CD4-positive, alpha-beta T cell (primary cell): ENCODE measurements at places on chromosomes 3 and 15. TPM values are rescaled to one million over a fixed set of nuclear protein-coding genes. Genes with fewer than 3 reads are reported as not detected.

The CD96 gene
- 205 TPM for total RNA-seq

The HRG gene
- not detected for total RNA-seq

DNA sequence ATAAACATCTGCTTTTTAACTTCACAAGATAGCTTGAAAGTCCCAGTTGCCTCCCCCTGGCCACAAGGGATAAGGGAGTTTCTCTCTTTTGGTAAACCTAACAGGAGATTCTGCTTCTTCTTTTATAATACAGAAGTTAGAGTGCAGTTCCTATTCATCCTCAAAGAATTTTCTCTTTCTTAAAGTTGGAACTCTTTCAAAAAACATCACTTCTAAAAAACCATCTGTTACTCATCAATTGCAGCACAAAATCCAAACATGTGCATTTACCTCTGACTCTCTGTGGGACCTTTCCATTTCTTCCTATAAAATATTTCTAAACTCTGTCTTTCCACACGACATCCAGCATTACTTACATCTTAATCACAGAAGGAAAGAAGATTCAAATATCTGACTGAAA, 5.1 kb downstream of the DPH6 start:
- DNase-seq: no peak

The CATSPER2 gene
- total RNA-seq: 4.1 TPM

- DNase-seq: no peak
Measured at GRCh38 chr15:74565381-74566085, 24.5 kb downstream of the ARID3B start.

- no peak for DNase-seq
Measured at GRCh38 chr15:70071799-70072198, 25.9 kb downstream of the TLE3 start.

- DNase-seq: no peak
Measured at GRCh38 chr3:114052216-114052615, 4.1 kb downstream of the CCDC191 start.

The SLC22A14 gene
- total RNA-seq: not detected

DNA sequence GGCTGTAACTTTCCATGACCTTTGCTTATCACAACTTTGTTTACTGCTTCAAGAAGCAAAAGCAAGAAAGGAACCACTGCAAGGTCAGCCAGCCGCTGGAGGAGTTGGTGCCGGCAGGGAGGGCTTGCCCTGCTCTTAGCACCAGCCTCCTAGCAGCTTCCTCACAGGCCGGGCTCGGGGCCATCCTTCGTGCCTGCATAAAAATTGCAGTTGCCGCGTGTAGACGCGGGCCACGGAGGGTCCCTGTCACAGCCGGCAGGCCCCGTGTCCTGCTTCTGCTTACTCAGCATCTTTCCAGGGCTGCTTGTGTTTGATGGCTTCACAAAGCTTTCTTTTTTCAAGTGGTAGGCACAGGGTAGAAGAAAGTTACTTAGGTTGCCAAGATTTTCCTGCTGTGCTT, 84.4 kb downstream of the PGPEP1L start:
- no peak for DNase-seq

DNA sequence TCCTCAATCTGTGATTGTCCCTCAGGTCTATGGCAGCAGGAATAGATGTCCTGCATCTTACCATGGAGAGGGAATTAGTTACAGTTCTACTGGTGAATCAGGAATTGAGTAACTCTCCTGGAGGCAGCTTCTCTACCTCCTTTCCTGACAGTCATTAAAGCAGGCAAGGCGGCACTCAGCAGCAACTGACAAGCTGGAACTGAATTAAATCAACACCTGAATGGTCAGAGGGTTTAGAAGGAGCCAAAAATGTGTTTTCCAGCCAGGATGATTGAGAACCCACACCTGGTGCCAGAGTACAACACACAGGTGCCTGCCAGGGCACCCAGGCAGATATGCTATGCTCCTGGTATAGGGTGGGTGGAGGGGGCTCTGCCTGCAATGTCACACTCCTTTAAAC, 43.1 kb upstream of the TIPARP start:
- DNase-seq: no peak

The CSK gene
- total RNA-seq: 118 TPM

- DNase-seq: no peak
Measured at GRCh38 chr3:18349197-18349798, 75.8 kb downstream of the SATB1 start.

DNA sequence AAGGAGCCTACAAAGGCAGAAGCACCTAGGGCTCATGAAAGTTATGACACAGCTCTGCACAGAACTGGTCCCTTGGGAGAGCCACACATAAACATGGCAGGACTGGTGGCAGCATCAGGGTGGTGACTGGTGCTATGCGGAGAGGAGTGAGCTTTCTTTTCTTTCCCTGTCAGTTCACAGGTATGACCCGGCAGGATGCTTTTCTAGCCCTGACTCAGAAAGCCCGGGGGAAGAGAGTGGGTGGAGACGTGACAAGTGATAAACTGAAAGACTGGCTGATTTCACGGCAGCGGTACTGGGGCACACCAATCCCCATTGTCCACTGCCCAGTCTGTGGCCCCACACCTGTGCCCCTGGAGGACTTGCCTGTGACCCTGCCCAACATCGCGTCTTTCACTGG, 103.0 kb downstream of the LARS2 start:
- no peak for DNase-seq

GRCh38 chr3:178618896-178619295, 82.7 kb downstream of the KCNMB2 start:
- no peak for DNase-seq

The SYNM gene
- total RNA-seq: 0.11 TPM
